ENCODE measurements at places on chromosomes 16 and 17. TPM values are rescaled to one million over a fixed set of nuclear protein-coding genes. Genes with fewer than 3 reads are reported as not detected.

SPDYE4 gene
- not detected for total RNA-seq

EFCAB13 gene
- total RNA-seq = 2.6 TPM

DNA sequence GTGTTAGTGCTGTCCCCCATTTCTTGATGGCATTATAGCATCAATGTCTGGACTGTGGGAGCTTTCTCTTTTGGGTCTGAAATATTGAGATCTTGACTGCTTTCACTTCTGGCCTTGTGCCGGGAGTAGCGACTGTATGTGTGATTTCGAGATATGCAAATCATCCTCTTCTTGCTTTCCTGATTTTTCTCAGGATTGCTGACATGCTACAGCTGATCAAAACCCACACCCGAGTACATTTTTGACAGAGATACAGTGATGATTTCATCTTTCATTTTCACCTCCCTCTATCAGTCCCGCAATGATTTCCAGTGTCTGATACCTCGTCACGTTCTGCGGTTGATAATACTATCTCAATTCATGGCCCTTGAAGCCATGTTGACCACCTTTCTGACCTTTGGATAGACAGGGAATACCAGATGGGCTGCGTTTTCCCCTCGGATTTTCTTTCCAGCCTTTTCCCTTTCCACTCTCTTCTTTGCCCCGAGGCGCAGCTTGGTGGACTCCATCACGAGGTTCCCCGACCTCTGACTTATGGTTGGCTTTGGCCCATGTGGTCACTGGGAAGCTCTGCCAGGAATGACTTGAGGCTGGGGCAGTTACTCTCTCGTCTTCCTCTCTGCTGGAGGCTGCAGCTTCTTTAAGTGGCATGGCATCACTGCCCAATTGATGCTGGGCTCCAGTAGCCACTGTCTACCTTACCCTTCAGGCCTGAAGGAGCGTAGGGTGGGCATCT is 184.4 kb downstream of the SNX29 start:
- no peak for DNase-seq

C17orf107 gene
- total RNA-seq = 0.80 TPM

USP43 gene
- total RNA-seq = 0.08 TPM

Measured in left ventricle myocardium inferior (tissue), 1 donor.